Aorta (tissue), 5 donors: ENCODE measurements at places on chromosomes 13 and 19. TPM values are rescaled to one million over a fixed set of nuclear protein-coding genes. Genes with fewer than 3 reads are reported as not detected.

- no peaks in the 10 kb centered on the region for H3K4me1 ChIP-seq
- H3K4me3 ChIP-seq, result no peak overlapping the region
- H3K36me3 ChIP-seq, result no peaks in the 10 kb centered on the region
- no peak for DNase-seq
- no peaks in the 10 kb centered on the region for H3K27me3 ChIP-seq
- H3K27ac ChIP-seq, result no peak overlapping the region
Observed at GRCh38 chr13:29877456-29878078, 27.1 kb upstream of the UBL3 start.

- H3K27ac ChIP-seq, result no peak within 1 kb of the TSS
- no peaks in the 10 kb centered on the region for H3K4me1 ChIP-seq
- DNase-seq, result no peak
- no peaks in the 10 kb centered on the region for H3K27me3 ChIP-seq
Observed at GRCh38 chr13:23570099-23570920, at the start of gene TNFRSF19. TNFRSF19 (plus strand) TSS chr13:23570412; CDS start chr13:23590184, 19,772 bp downstream.

DNA sequence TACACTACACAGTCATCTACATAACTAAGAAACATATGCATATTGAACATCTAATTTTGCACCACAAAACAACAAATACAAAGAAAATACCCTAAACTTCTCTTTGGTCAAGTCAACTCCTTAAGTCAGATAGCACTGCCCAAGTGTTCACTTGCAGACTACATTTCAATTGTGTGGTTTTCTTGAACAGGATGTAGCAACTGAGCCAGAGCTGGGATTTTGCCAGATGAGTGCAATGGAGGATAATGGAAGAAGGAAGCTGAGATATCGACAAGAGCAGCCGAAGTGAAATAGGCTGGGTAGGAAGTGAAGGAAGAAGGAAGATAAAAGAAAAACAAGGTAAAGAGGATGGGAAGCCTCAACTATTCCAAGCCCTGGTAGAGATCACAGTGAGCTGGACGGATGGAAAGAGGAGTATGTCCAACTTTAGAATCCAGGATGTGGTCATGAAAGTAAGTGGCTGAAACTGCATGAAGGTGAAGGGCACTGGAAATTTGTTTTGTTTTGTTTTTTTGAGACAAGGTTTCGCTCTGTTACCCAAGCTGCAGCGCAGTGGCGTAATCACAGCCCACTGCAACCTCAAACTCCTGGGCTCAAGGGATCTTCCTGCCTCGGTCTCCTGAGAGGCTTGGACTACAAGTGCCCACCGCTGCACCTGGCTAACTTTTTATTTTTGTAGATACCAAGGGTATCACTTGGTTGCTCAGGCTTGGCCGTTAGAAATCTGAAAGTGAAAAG lies 15.0 kb downstream of the NUFIP1 start:
- no peaks in the 10 kb centered on the region for H3K27me3 ChIP-seq
- H3K36me3 ChIP-seq, result no peaks in the 10 kb centered on the region
- no peak overlapping the region for H3K4me3 ChIP-seq
- no peak overlapping the region for H3K27ac ChIP-seq
- peak; percentile 70 for DNase-seq

- no peaks in the 10 kb centered on the region for H3K36me3 ChIP-seq
- DNase-seq, result no peak
- H3K4me1 ChIP-seq, result no peaks in the 10 kb centered on the region
- H3K4me3 ChIP-seq, result no peak overlapping the region
- no peaks in the 10 kb centered on the region for H3K27me3 ChIP-seq
- H3K27ac ChIP-seq, result no peak overlapping the region
Observed at GRCh38 chr13:38879278-38879677, 111.4 kb downstream of the STOML3 start.

GRCh38 chr19:48465215-48465614 lies 4.0 kb upstream of the CYTH2 start:
- no peak overlapping the region for H3K4me3 ChIP-seq
- H3K4me1 ChIP-seq, result no peaks in the 10 kb centered on the region
- no peak overlapping the region for H3K27ac ChIP-seq
- no peak for DNase-seq

- no peak overlapping the region for H3K4me3 ChIP-seq
- no peaks in the 10 kb centered on the region for H3K4me1 ChIP-seq
- H3K27me3 ChIP-seq, result no peaks in the 10 kb centered on the region
- H3K36me3 ChIP-seq, result no peaks in the 10 kb centered on the region
- no peak for DNase-seq
- H3K27ac ChIP-seq, result no peak overlapping the region
Observed at GRCh38 chr19:31340042-31341025, 8.9 kb downstream of the TSHZ3 start.

GRCh38 chr19:46453661-46454060 lies 17.7 kb downstream of the PNMA8A start:
- peak overlapping the region; percentile 11 for H3K27ac ChIP-seq
- no peaks in the 10 kb centered on the region for H3K27me3 ChIP-seq
- DNase-seq, result peak; percentile 9
- H3K4me1 ChIP-seq, result peaks cover 3% of the 10 kb centered on the region

GRCh38 chr13:65090186-65090585 lies 2139.9 kb downstream of the PCDH9 start:
- no peak overlapping the region for H3K4me3 ChIP-seq
- DNase-seq, result no peak
- no peaks in the 10 kb centered on the region for H3K36me3 ChIP-seq
- H3K27me3 ChIP-seq, result no peaks in the 10 kb centered on the region

DNA sequence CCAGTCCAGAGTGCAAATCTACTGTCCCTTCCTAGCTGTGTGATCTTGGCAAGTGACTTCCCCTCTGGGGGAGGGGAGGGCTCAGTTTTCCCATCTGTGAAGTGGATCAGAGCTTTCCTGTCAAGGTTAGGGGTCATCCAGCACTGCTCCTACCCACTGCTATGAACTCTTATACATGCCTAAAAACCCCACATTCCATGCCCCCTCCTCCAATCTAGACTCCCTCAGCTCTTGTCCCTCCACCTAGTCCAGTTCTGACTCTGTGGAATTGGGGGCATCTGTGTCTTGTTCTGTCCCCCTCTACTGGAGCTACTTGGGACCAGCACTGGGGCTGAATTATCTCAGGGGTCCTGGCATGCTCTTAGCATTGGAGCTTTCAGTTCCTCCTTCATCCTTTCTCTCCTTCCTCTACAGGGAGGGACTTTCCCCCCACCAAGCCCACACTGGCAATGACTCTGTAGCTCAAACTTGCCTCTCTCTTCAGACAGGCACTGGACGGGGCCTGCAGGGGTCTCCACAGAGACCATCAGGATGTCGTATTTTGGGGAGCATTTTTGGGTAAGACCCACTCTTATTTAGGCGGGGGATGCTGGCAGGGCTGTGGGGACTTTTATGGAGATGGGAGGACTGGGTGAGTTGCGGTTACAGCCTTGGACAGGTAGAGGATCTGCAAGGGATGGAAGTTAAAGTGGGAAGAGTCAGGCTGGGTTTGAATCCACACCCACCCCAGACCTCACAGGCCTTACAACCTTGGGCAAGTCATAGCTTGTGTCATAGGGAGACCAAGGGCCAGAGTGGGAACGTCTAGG lies 3.6 kb downstream of the FCHO1 start:
- H3K27me3 ChIP-seq, result no peaks in the 10 kb centered on the region
- no peak overlapping the region for H3K27ac ChIP-seq
- H3K36me3 ChIP-seq, result no peaks in the 10 kb centered on the region
- no peak for DNase-seq
- H3K4me1 ChIP-seq, result no peaks in the 10 kb centered on the region
- H3K4me3 ChIP-seq, result no peak overlapping the region

GRCh38 chr13:55245005-55245644 lies 1895.6 kb upstream of the PRR20A start:
- H3K36me3 ChIP-seq, result no peaks in the 10 kb centered on the region
- H3K4me3 ChIP-seq, result no peak overlapping the region
- H3K27me3 ChIP-seq, result no peaks in the 10 kb centered on the region
- no peak overlapping the region for H3K27ac ChIP-seq
- DNase-seq, result no peak

- peak overlapping the region; percentile 7 for H3K27ac ChIP-seq
- no peaks in the 10 kb centered on the region for H3K36me3 ChIP-seq
- no peak overlapping the region for H3K4me3 ChIP-seq
Observed at GRCh38 chr13:114027046-114027715, 53.3 kb upstream of the C13orf46 start.

GRCh38 chr13:88622362-88622973 lies 951.3 kb downstream of the SLITRK5 start:
- no peak overlapping the region for H3K4me3 ChIP-seq
- H3K27ac ChIP-seq, result no peak overlapping the region
- no peaks in the 10 kb centered on the region for H3K27me3 ChIP-seq

DNA sequence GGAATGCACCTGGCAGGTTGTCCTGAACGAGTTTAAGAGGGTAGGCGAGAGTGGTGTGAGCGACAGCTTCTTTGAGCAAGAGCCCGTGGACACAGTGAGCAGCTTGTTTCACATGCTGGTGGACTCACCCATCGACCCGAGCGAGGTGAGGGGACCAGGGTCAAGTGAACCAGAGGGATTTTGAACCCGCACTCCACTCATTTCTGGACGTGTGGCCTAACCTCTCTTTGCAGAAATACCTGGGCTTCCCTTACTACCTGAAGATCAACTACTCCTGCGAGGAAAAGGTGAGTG lies 1.7 kb downstream of the CATSPERG start:
- H3K36me3 ChIP-seq, result no peaks in the 10 kb centered on the region
- no peak overlapping the region for H3K27ac ChIP-seq
- H3K4me1 ChIP-seq, result no peaks in the 10 kb centered on the region
- no peaks in the 10 kb centered on the region for H3K27me3 ChIP-seq

DNA sequence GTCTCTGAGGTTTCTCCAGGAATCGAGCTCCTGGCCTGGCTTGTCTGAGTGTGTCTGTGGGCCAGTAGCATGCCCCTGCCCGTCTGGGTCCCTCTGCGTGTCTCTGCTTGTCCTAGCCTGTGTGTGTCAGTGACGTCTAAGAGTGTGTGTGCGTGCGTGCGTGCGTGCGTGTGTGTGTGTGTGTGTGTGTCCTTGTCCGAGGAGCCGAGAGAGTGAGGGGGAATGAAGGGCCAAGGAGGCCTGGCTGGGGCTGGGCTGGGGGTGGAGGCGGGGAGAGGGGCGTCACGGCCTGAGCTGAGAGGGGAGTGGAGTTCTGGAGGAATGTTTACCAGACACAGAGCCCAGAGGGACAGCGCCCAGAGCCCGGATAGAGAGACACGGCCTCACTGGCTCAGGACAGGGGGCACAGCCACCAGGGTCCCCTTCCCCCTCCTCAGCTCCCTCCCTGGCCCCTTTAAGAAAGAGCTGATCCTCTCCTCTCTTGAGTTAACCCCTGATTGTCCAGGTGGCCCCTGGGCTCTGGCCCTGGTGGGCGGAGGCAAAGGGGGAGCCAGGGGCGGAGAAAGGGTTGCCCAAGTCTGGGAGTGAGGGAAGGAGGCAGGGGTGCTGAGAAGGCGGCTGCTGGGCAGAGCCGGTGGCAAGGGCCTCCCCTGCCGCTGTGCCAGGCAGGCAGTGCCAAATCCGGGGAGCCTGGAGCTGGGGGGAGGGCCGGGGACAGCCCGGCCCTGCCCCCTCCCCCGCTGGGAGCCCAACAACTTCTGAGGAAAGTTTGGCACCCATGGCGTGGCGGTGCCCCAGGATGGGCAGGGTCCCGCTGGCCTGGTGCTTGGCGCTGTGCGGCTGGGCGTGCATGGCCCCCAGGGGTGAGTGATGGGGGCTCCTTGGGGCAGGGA lies at the start of gene AXL:
Gene AXL (plus strand): TSS at position 609 of the 893 bp plus-strand sequence. CDS start 170 bp downstream, at position 779.
- peak within 1 kb of the TSS; percentile 76 for H3K4me3 ChIP-seq
- H3K27me3 ChIP-seq, result no peaks in the 10 kb centered on the region
- H3K27ac ChIP-seq, result peak within 1 kb of the TSS; percentile 69

GRCh38 chr13:37632294-37632693 lies 33.7 kb upstream of the POSTN start:
- no peaks in the 10 kb centered on the region for H3K4me1 ChIP-seq
- H3K4me3 ChIP-seq, result no peak overlapping the region
- no peak overlapping the region for H3K27ac ChIP-seq
- H3K27me3 ChIP-seq, result no peaks in the 10 kb centered on the region

DNA sequence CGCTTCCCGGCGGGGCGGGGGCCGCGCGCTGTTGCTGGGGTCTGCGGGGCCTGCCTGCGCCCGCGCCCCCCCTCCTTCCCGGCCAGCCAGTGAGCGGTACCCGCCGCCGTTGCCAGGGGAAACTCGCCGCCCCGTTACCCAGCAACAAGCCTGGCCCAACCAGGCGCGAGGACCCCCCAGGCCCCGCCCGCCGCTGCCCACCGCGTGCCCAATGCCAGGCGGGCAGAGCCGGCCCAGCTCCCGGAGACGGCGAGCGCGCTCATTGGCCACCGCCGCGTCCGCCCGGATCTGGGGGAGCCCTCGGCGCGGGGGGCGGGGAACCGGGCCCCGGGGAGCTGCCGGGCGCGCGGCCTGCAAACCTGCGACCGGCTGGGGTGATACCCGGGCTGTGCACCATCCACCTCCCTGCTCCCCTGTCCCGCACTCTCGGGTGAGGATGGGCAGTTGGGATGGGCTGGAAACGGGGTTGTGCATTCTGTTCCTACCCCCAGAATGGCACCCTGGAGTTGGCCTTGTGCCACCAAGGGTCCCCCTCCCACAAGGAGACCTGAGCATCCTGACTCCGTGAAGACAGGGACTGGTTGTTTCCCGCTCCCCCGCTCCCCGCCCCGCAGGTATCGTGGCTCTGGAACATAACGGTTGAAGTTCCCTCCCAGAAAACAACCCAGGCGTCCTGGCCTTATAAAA lies 8.8 kb upstream of the BBC3 start:
- no peaks in the 10 kb centered on the region for H3K36me3 ChIP-seq
- peak; percentile 93 for DNase-seq
- H3K27me3 ChIP-seq, result no peaks in the 10 kb centered on the region
- no peak overlapping the region for H3K27ac ChIP-seq

GRCh38 chr19:47755762-47756626 lies 10.6 kb downstream of the NOP53 start:
- no peaks in the 10 kb centered on the region for H3K4me1 ChIP-seq
- H3K36me3 ChIP-seq, result no peaks in the 10 kb centered on the region
- DNase-seq, result no peak
- no peaks in the 10 kb centered on the region for H3K27me3 ChIP-seq
- H3K27ac ChIP-seq, result no peak overlapping the region

GRCh38 chr13:37068962-37069361 lies 9.5 kb upstream of the SUPT20H start:
- no peak overlapping the region for H3K4me3 ChIP-seq
- no peaks in the 10 kb centered on the region for H3K4me1 ChIP-seq
- DNase-seq, result no peak
- H3K27me3 ChIP-seq, result no peaks in the 10 kb centered on the region
- no peaks in the 10 kb centered on the region for H3K36me3 ChIP-seq
- H3K27ac ChIP-seq, result no peak overlapping the region

Gene ZNF571
- 6.5 TPM for total RNA-seq

Gene SPRED3
- 26.1 TPM for total RNA-seq

Gene CNFN
- not detected for total RNA-seq

Gene ZNF793
- total RNA-seq, result 8.3 TPM

Gene MEIS3
- total RNA-seq, result 19.6 TPM

Gene KIR3DL1
- total RNA-seq, result not detected

Gene ATP4A
- total RNA-seq, result not detected

Gene TMEM190
- not detected for total RNA-seq

Gene SIGLEC9
- total RNA-seq, result 11.5 TPM

Gene ZSCAN18
- total RNA-seq, result 58.6 TPM

Gene KLK4
- total RNA-seq, result not detected

Gene IZUMO2
- total RNA-seq, result not detected

Gene SBSN
- not detected for total RNA-seq

Gene GGN
- total RNA-seq, result 3.3 TPM

Gene MAB21L1
- total RNA-seq, result 0.32 TPM

Gene KLK5
- total RNA-seq, result not detected

Gene SERP2
- 3.4 TPM for total RNA-seq
